Mammary epithelial cell (primary cell): ENCODE measurements at places on chromosomes 7 and 10. TPM values are rescaled to one million over a fixed set of nuclear protein-coding genes. Genes with fewer than 3 reads are reported as not detected.
A peak's percentile ranks its signal among the peaks of the same experiment; 100 is the strongest.

CTTNBP2 gene
- 8.0 TPM for total RNA-seq

OR6V1 gene
- not detected in 2 replicates for total RNA-seq

HYAL4 gene
- total RNA-seq: 2.2 TPM

DNA sequence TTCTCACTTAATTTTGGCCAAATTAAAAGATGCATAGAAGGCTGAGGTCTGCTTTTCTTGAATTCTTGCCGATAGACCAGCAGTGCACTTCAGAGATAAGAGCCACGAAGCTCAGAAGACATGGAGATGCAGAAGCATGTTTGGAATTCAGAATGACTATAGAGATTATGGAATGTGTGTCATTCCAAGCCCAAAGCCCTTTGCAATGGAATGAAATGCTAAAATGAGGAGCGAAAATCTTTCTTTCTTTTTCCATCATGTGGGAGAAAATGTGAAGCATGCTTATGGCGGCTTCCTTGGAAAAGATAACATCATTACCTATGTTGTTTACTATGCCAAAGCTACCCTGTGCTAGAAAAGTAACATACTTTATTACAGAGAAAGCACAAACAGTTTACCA is 257.0 kb upstream of the RNF32 start:
- no peak for DNase-seq

DNA sequence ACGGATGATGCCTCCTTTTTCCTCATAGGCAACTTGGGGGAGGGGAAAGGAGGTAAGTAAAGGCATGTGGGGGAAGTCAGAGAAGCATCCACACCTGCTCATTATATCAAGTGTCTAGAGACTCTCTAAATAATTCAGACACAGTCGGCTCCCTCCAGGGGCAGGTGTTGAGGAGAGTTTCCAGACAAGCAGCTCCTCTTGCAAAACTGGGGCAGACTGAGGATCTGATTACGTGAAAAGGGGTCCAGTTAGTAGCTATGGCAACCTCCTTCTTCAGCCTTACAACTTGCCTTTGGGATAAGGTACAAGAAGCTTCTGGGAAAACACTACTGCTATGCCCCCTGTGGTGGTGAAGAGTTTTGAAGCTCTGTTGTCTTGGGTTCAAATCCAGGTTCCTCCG is 39.0 kb upstream of the SORBS1 start:
- no peak for DNase-seq

GRCh38 chr10:15809450-15809849 is 50.9 kb downstream of the MINDY3 start:
- no peak for DNase-seq

- peak; percentile 62 for DNase-seq
Measured at GRCh38 chr10:19826712-19827111, 10.5 kb downstream of the PLXDC2 start.

- DNase-seq: no peak
Measured at GRCh38 chr7:156014808-156015207, 202.5 kb upstream of the SHH start.

DNA sequence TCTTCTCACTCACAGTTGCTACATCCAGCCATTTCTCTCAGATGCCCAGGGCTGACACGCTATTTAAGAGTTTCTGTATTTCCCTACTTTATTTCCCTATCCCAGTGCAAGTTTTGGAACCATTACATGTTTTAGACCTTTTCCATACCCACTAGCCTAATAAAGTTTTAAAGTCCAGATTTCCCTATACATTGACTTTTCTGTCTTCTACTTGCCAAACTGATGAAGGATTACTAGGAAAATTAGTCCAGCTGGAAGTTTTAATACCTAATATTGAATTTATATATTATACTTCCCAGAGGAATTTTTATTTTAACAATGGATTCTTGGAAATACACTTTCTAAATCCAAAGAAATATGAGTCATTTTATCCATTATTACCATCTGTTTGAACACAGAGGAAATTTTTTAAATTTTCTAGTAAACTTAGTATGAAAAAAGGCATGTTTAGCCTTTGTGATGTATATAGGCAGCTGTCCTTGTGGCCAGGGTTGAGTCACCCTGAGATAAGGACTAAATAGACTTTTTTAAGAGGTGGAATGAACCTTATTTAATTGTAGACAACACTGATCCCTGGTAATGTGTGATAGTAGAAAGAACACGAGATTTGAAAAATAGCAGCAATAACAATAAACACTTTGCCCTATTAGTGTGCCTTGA is 205.0 kb downstream of the TFEC start:
- no peak for DNase-seq

DNA sequence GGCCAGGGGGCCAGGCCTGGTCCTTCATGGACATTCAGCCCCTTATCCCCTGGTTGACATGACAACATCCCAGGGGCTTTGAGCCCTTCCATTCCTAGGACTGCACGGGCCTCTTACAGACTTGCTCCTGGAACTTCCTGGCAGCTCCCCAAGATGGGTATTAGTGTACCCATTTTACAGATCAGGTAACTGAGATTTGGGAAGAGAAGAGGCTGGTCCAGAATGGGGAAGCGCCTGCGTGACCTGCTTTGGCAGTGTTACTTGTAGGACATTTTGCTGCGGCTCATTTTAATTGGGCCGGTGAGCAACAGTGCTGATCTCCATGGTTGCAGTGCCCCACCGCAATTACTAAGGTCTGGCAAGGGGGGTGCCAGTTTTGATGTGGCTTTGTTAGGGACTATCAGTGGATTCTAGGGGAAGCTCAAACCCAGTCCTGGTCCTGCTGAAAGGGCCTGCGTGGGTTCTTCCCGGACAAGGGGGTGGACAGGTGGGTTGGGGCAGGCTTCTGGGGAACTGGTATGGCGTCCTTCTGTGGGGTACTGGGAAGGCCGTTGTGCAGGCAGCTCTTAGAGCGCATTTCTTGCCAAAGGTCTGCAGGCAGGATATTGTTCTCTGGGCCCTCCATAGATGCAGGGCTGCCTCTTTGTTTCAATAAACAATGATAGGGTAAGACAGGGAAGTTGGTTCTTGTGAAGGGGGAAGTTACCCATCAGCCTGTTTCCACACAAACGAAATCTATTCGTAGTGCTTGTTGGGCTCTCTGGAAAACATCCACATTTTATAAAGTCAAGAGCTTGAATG is 137.6 kb downstream of the RGS10 start:
- no peak for DNase-seq

GRCh38 chr7:94710256-94710655 is 54.3 kb upstream of the SGCE start:
- no peak for DNase-seq

GRCh38 chr10:18196806-18197550 is 56.8 kb downstream of the CACNB2 start:
- DNase-seq: no peak
